NCI-H524 treated with DMSO at 0.1 percent for 48 hours (cell line): ENCODE measurements at places on chromosomes 7 and 10.
A peak's percentile ranks its signal among the peaks of the same experiment; 100 is the strongest.

- no peak for DNase-seq
Observed at GRCh38 chr10:21340331-21340730, 185.2 kb downstream of the SKIDA1 start.

DNA sequence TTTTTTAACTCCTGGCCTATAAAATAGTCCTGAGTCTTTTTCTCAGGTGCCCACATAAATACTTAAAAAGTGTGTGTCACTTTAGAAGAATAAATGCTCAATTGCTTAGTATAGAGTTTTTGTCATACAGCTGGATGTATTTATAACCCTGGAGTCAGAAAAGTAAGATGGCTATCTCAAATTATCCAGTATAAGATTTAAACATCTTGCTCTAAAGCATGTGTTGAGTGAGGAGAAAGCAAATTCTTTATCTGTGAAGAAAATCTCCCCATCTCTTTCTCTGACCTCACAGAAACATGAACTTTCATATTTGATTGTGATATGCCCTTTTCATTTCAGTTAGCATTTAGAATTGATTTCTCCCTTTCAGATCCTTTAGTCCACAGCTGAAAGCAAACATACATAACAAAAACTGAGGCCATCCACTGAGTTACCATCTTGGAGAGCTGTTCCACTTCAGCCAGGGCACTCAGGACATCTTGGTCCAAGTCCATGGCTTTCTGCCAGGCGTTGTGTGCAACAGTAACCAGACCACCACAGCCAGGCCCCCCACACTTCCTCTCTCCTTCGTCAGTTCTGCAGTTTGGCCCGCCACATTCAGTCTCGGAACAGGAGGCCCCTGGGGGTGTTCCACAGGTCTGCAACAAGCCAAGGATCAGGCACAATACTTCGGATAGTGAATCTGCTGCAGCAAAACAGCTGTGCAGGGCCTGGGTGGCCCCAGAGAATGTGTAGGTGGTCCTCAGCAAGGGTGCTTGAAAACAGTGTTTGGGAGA is 40.9 kb downstream of the DLD start:
- no peak for DNase-seq

GRCh38 chr7:3260401-3260715 is 40.7 kb upstream of the SDK1 start:
- DNase-seq: peak; percentile 87

- no peak for DNase-seq
Observed at GRCh38 chr10:30804478-30805055, 175.0 kb upstream of the LYZL2 start.

DNA sequence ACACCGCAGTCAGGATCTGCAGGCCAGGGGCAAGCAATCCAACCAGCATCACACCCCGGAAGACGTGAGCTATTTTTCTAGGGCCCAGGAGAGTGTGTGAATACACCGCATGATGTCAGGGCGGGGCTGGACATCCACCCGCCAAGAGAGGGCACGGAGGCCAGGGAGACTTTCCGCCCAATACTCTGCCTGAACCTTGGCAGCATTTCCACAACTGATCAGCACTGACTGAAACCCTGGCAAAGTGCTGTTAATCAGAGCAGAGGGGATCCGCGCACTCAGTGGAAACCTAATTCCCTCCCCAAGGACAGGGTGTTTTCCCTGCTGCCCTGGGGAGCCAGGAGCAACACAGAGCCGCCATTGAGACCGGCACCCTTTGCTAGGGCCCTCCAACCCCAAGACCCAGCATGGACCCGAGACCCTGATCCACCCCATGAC is 8.2 kb downstream of the MAD1L1 start:
- no peak for DNase-seq

DNA sequence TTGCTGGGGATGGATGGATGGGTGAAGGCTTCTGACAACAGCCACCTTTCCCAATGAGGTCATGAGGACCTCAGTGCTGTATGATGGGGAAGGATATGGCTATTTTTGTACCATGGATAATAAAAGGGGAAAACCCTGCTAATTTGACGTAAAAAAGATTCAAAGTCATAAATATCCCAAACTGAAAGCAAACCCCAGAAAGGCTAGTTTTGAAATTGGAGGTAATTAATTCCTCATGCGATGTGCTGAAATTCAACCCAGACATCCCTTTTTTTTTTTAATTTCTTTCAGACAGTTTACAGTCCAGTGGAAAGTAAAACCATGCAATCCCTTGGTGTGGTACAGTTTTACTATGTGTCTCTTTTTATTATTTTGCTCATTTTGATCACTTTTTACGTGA is 254.5 kb upstream of the BMPER start:
- no peak for DNase-seq

GRCh38 chr10:97572214-97572989 is at the start of gene ANKRD2:
TSS of gene ANKRD2 (plus strand) at chr10:97572779. CDS start at chr10:97572789, 10 bp downstream.
- DNase-seq: no peak

DNA sequence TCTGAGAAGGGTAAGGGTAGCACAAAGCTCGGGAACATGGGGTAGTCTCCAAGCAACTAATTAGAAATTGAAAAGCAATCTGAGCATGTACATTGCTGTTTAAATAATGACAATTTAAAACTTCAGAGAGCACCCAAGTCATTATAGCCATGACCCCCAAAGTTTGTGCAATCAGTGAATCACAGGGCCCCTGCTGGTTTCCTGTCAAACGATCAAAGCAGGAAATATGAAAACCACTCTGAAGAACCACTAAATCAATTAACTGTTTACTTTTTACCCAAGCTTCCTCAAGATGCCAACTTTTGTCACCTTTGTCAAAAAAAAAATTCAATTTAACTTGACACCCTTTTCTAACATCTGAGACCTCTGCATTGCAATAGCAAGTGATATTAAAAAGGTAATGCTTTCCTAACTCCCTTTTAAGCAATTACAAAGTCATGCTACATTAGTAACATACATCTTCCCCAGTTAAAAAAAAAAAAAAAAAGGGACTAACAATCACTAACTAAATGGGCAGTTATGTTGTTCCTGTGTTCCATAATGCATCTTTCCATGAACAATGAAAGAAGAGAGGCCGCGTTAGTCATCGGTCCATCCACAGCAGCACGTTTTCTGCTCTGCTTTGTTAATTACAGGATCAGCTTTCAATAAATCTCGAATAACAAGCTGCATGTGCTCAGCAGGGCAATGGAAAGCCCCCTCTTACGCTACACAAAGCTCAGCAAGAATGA is 80.6 kb downstream of the ETV1 start:
- DNase-seq: no peak

DNA sequence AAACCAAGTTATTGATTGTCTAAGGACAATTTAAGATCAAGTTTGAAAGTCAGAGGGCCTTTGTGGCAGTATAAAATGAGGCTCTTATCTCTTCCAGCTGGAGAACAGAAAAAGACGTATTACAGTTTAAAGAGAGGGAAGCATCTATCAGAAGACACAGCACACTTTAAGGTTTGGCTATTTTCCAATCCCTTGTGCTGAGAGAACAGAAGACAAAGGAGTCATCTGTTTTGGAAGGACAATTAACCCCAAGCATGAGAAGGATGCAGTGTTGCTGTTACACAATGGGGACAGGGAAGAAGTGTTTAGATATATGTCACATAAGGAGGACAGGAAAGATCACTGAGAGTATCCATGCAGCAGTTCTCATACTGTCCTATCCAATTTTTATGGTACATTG is 1224.2 kb upstream of the SORCS1 start:
- DNase-seq: no peak

DNA sequence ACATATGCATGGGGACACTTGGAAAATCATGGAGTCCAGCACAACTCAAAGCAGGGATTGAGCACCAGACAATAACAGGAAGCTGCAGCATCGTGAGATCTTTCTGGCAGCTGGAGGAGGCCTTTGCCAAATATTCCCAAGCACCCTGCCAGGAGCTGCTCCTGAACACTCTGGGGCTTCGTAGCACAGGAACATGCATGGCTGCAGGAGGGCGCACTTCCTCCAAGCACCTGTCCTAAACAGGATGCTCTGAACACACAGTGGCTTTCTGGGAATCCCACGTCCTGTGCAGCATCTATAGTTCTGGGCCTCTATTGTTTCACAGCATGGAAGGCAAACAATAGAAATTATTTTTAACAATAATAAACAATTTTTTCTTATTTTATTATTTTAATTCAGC is 4.1 kb downstream of the ABLIM1 start:
- no peak for DNase-seq

DNA sequence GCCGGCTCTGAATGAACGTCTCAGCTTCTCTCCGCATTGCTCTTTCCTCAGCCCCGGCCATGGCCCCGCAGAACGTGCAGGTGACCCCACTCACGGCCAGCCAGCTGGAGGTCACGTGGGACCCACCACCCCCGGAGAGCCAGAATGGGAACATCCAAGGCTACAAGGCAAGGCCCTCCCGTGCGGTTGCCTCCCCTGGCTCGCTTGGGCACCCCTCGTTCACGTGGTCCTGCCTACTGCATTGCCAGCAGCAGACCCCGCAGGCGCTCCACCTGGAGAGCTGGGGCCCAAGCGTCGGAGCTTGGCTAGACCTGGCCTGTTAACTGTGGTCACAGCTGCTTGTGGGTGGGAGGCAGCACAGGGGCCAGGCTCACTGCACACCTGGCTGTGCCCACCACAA is 476.3 kb upstream of the FOXK1 start:
- DNase-seq: no peak

- DNase-seq: no peak
Observed at GRCh38 chr7:11835260-11835659, 3.3 kb upstream of the THSD7A start.

GRCh38 chr7:124246262-124246863 is 213.5 kb upstream of the TMEM229A start:
- no peak for DNase-seq

GRCh38 chr7:27210441-27211083 is 10.7 kb upstream of the HOXA13 start:
- DNase-seq: no peak

DNA sequence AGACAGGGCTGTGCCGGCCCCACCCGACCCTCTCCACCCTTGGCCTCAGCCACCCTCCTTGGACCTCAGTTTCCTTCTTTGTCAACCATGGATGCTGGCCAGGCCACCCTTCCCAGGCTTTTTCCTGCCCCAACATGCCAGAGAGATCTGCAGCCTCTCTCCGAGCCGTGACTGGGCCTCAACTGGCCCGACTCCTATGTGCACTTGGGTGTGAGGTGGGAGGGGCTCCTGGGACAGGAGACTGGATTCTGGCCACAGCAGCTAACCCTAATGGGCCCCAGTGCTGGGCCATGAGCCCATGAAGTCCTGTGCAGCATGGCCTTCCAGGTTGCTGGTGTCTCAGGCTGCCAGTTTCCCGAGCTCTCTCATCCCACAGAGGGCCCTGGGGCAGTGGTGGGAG is 47.7 kb upstream of the PCBD1 start:
- DNase-seq: no peak

DNA sequence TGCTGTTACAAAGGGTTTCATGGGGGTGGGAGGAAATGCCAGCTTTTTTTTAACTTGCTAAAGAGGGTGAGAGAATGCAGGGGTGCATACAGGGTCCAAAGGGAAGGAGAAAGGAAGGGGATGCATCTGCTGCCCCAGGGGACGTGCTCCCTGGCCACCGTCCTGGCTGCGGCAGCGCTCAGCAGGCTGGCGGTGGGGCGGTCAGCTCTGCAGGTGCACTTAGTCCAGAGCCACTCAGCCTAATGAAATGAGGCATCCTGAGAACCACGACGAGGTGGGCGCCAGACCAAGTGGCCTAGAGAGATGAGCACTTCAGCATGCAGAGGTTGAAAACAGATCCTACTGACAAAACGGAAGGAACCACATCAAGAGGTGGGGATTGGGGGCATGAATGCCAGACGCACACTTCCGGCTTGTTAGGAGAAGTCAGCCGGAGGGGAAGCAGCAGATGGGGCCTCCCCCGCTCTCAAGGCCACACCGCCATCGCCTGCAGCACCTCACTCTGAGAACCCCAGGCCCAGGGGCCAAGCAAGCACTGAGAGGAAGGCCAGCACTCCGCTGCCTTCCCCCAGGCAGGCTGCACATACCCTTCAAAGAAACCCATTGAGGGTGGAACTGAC is 94.5 kb downstream of the MAD1L1 start:
- no peak for DNase-seq

GRCh38 chr7:21891291-21891690 is 54.4 kb downstream of the CDCA7L start:
- no peak for DNase-seq

DNA sequence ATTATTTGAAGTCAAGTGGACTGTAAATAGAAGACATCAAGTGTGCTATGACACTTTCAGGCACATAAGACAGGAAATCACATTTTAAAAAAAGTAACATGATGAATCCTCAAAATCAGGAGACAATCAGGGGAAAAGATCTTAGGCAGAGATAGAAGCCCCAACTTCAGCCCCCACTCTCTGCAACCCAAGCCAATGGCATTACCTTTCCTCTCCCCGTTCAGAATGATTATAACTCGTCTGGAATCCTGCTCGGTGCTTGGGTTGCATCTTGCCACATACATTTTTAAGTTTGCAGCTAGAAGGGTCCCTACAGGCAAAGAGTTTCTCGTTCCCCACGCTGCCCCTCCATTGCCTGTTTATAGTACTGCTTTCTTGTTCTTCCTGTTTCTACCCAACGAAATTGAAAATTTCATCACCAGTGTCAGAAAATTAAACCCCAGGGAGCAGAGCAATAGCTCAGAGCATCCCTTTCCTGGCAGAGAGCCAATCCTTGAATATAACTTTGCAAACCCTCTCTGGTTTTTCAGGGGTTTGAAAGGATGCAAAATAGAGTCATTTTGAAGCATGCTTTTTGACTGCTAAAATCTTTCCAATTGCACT is 260.5 kb upstream of the AOAH start:
- DNase-seq: no peak

- DNase-seq: no peak
Observed at GRCh38 chr10:85193796-85194195, 865.4 kb downstream of the CCSER2 start.

- no peak for DNase-seq
Observed at GRCh38 chr7:142176901-142177300, 65.4 kb downstream of the MGAM2 start.

DNA sequence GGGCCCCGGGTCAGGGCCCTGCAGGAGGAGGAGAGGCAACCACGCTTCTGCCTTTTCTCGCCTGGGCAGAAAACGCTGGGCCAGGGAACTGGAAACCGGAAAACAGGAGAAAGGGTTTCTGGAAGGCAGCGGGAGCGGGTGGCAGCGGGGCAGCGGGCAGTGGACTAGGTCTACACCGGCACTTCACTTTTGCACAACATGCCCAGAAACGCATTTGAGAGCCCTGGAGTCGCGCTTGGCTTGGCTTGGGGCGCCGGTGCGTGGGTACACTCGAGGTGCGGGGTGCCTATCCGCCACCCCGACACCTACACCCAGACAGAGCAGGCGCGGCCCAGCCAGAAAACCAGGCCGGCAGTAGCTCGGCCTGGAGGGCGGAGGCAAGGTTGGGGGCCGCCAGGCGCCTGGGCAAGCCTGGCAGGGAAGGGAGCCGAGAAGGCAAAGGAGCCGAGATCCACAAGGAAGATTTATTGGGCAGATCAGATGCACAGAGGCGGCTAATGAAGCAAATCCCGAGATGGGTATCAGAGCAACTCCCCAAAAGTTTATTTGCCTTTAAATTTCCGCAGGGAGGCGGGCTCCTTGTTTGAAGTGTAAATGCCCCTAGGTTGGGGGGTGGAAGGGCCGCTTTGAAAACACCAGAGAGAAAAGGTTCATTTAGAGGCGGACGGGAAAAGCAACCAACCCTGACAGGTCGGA is 3.2 kb upstream of the PAX2 start:
- no peak for DNase-seq
